ENCODE measurements at places on chromosomes 12 and 14.
A peak's percentile ranks its signal among the peaks of the same experiment; 100 is the strongest.

DNA sequence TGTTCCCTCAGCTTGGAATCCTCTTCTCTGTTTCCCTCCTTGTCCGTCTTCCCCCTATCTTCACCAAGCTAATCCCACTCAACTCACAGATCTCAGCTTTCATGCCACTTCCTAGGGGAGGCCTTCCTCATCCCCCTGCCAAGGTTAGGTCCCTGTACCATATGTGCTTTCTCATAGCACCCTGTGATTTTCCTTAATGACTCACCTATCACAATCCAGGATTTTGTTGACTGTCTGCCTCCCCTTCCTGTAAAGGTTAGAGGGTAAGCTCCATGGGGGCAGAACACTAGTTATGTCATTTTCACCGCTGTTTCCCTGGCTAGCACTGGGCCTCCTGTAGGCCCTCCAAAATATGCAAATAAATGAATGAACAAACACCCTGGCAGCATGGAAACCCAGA lies 57.6 kb downstream of the CRADD start:
- DNase-seq: peak; percentile 40

- DNase-seq: no peak
These were observed 685 bp downstream of the GRIN2B start for GRCh38 chr12:13980538-13981295.

DNA sequence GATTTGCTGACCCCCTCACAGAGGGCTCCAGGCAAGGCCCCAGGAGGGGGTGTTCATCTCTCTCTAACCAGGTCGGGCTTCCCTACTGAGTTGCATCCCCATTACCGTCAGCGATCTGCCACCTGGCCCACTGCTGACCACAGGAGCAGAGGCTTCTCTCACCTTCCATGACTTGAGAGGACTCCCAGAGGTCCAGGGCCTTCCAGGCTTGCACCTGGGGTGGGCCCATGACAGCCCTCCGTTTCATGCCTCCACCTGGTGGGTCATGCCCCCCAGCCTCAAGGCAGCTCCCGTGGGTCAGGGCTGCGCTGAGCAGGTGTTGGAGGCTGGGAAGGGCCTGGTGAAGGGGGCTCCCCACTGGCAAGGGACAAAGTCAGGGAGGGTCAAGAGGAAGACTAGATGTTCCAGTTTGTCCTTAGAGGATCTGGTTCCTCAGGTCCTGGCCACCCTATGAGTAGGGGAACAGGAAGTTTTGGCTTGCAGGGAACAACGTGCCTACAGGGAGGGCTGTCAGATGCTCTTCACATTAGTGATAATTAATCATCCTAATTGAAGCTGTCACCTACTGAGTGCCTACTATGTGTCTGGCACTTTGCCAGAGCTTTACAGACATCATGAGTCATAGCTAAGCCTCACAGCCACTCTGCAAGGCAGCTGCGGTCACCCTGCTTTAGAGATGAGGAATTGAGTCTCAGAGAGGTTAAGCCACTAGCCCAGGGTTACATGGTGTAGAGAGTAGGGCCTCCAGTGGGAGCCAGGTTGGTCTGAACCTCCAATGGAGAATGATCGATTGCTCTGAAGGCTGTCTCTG lies 13.8 kb downstream of the NFKBIA start:
- peak; percentile 47 for DNase-seq

DNA sequence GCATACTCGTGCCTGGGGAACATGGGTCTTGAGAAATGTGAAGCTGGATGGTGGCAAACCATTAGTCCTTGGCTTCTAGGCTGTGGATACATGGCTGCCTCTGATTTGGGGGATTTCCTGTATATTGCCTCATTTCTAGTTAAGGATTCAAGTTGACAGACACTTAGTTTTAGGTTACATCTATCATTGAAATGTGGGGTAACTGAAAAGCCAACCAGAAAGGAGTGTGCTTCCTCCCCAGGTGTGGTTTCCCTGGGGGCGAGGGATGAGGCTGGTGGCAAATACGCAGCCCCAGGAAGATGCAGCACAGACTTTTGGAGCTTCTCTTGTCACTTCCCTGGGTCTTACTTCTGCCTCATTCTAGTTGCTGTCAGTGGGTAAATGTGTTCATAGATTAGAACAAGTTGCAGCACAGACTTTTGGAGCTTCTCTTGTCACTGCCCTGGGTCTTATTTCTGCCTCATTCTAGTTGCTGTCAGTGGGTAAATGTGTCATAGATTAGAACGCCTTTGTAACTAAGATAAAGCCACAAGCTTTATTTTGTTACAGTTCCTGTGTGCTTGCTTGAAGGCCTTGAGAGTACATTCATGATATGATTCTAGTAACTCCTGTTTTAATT lies 85.1 kb downstream of the BORCS5 start:
- DNase-seq: peak; percentile 38

- DNase-seq: no peak
These were observed 180.0 kb upstream of the PRMT8 start for GRCh38 chr12:3311027-3311402.

DNA sequence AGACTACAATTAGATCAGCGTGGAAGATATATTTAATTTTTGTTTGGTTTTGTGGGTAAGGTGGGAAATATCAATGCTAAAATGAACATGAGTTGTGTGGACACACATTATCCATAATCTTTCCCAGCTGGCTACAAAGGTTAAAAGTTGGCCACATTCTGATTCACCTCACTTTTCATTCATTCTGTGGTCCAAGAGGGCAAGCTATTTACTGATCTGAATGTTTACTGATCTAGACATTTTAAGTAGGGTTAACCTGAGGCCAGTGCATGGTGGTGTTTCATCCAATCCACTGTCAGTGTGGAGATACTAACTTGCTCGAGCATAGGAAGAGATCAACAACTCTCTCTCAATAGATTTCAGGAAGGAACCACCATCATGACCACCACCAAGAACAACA lies 71.6 kb downstream of the DCAF5 start:
- DNase-seq: no peak

GRCh38 chr12:51359851-51360250 lies 13.4 kb upstream of the CELA1 start:
- no peak for DNase-seq

DNA sequence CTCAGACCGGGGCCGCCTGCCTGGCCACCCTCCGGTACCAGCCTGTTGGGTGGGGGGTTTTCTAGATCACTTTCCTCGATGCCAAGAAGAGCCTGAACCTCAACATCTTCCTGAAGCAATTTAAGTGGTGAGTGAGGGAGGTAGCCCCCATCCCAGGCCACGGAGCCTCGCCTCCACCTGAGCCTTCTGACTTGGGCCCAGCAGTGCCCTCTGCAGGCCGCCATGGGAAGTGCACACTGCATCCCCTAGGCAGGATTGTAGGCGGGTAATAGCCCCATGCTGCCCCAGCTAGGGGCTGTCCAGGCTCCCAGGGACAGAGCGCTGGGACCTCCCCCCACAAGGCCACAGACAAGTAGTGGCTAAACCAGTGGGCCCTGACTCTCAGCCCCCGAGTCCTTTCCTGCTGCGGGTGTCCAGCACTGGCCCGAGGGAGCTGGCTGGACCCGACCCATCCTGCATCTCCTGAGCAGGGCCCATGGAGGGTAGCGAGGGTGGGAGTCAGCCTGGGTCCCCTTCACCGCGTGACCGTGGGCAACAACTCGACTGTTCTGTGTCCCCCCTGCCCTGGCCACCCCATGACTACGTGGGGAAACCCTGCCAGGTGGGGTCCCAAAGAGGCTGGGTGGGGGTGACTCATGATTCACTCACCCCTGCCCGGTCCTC lies 15.3 kb upstream of the ADSS1 start:
- DNase-seq: peak; percentile 67

DNA sequence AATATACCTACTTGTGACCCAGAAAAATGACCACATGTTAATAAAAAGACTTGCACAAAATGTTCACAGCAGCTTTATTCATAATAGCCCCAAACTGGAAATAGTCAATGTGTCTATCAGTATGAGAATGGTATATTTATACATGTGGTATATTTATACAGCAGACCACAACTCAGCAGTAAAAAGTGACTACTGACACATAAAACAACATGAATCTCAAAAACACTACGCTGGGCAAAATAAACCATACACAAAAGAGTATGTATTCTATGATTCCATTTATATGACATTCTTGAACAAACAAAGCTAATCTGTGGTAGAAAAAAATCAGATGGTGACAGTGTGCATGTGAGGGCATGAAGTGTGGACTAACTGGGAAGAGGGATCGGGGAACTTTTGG lies 35.1 kb downstream of the ARF6 start:
- no peak for DNase-seq

GRCh38 chr12:95336387-95337067 lies 118.9 kb downstream of the VEZT start:
- peak; percentile 94 for DNase-seq

DNA sequence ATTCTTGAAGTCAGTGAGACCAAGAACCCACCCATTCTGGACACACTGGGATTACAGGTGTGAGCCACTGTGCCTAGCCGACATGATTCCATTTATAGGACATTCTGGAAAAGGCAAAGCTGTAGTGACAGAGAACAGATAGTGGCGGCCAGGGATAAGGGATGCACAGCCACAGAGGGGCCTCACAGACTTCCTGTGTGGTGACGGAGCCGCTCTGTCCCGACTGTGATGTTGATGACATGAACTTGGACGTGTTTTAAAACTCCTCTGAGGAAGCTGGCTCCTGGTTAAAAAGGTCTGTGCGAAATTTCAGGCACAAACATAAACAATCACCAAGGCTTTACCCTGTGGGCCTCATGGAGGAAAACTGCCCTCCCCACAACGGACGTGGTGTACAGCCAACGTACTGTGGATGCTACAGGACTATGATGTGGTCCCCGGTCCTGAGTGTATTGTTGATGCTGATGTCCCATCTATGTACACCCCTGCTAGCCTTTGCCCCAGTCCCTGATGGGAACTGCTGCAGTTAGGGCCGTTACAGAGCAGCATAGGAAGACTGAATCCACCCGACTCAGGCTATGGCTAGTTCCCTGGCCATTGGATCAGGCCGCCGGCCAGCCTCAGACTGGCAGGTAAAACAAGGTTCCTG lies 15.9 kb downstream of the ZNF605 start:
- DNase-seq: no peak

DNA sequence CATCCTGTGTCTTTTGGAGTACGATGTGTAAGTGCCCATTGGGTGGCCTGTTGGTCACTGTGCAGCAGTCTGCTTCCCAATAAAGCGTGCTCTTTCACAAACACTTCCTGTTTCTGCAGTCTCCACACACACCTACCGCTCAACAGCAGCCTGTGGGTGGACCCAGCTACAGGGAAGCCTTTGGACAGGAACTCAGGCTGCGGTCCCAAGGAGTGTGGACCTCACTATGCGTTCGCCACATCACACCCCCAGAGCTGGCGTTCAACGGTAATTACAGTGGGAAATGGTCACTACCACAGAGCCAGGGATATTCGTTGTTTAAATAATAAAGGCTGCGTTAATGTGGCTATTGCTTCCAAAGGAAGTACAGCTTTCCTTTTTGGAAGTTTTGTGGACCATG lies 16.2 kb downstream of the PSMC1 start:
- DNase-seq: no peak

DNA sequence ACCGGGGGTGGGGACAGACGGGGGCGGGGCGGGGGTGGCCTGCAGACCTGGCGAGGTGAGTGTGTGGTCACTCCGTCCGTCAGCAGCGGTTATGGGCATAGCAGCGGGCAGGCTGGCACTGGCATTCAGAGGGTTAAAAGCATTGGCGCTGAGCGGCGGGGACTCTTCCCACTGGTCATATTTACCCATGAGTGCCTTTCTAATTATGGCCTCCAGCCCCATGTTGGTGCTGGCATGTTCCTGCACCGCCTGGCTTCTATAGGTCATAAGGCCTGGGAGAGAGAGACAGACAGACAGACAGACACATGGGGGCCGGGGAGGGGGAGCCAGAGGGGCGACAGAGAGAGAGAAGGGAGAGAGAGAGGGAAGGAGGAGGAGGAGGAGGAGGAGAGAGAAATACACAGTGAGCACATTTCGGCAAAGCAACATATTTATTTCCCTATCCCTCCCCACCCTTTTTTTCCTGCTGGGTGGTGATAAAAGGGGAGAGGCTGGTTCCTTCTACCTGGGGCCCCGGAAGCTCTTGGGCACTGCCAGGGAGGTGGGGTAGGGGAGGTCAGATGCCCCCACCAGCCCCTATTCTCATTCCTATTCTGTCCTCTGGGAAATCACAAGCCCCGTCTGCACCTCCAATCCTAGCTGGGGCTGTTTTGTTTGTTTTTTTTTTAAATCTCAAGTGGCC lies 32.6 kb downstream of the RFLNA start:
- DNase-seq: no peak

- DNase-seq: peak; percentile 49
These were observed 11.8 kb upstream of the DERA start for GRCh38 chr12:15899282-15899870.

DNA sequence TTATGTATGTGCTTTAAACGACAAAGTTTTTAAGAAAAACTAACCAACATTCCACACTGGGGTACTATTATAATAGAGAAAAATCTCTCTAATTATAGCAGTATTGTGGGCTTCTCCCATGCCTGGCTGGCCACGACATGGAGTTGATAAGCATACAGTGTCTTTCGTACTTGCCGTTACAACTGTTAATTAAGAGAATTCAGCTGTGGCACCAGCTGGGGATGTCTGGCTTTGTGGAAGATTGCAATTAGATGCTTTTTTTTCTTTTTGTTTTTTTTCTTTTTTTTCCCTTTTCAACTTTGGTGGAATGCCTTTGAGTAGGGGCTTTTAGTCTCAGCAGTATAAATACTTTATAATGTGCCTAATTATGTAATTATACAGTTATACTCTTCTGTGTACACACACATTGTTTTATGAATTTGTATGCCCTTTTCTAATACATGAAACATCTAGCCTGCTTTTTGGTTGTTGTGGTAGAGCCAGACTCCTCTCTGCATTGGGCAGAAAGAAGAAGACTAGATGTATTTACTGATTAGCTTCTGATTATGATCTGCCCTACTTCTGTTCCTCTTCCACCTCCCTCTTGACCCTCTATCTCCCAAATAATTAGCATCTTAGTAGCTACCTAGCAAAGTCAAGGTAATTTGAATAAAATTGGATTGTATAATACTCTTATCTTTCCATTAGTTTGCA lies 76.4 kb downstream of the SUSD6 start:
- no peak for DNase-seq

GRCh38 chr12:82749015-82749414 lies 62.3 kb downstream of the TMTC2 start:
- DNase-seq: no peak

GRCh38 chr14:99633141-99633540 lies 11.8 kb upstream of the HHIPL1 start:
- no peak for DNase-seq

GRCh38 chr12:2187195-2187945 lies 134.6 kb downstream of the CACNA1C start:
- DNase-seq: no peak

- DNase-seq: no peak
These were observed 9.6 kb downstream of the XRCC3 start for GRCh38 chr14:103705504-103706284.

Measured in choroid plexus epithelial cell (primary cell).